Activated CD4-positive, alpha-beta T cell treated with anti-CD3 and anti-CD28 coated beads for 36 hours (primary cell): ENCODE measurements at places on chromosomes 1 and 21. TPM values are rescaled to one million over a fixed set of nuclear protein-coding genes. Genes with fewer than 3 reads are reported as not detected.

Gene C2CD2
- total RNA-seq, result 7.3 TPM

Gene FCGR2B
- total RNA-seq, result not detected

Gene ZNF691
- 10.5 TPM for total RNA-seq

Gene SIPA1L2
- 3.7 TPM for total RNA-seq

- no peak for DNase-seq
These were observed 480.4 kb downstream of the PLPP3 start for GRCh38 chr1:56098946-56099345.

DNA sequence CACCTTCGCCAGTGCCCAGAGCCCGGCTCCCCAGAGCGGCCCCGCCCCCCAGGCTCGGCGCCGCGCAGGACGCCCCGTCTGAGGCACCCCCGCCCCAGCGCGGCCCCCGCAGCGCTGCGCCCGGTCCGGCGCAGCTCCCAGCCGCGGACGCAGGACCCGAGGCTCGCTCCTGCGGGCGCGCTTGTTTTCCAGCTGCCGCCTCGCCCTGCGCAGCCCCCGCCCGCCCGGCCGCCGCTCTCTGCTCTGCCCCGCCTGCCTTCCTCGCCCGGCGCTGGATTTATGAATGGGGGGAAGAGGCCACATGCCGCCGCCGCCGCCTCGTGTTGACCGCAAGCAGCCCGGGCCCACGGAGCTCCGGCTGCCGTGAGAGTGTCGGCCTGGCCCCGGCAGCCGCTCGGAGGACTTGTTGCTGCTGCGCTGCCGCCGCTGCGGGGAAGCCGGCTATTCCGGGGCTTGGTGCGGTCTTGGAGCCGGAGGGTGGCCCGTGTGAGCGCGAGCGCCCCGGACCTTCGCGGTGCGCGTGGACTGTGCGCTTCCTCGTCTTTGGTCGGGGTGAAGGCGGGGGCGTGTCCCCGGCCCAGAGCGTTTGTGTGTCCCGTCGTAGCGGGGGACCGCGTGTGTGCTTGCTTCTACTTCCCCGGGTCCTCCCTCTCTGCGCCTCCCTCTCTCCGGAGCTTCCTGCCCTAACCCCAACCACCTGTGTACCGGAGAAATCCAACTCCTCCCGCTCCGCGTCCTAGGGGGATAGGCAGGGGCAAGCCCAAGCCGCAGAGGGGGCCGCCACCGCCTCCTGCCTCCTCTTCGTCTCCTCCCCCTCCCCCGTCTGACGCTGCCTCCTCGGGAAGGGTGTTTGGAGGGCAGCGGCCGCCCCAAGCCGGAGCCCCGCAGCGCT lies 736 bp downstream of the KCNC4 start:
- peak; percentile 69 for DNase-seq

GRCh38 chr1:185984113-185984836 lies 250.1 kb downstream of the HMCN1 start:
- DNase-seq, result no peak

DNA sequence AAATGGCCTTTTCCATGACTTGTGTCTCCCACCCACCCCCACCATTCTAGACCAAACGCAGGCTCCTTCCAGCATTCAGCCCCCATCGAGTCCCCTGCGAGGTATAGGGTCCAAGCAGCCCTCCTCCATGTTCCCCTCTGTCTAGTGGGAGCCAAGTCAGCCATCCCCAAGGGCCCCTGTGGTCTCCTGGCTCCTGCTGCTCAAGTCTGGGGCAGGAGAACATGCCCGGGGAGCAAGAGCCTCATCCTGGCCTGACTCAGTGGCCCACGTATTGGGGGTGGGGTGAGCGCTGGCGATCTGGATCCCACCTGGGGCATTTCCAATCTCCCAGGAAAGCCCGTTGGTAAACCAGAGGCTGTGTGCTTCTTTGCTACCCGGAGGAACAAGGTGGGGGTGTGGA lies 4.1 kb upstream of the PRDM16 start:
- DNase-seq, result no peak

DNA sequence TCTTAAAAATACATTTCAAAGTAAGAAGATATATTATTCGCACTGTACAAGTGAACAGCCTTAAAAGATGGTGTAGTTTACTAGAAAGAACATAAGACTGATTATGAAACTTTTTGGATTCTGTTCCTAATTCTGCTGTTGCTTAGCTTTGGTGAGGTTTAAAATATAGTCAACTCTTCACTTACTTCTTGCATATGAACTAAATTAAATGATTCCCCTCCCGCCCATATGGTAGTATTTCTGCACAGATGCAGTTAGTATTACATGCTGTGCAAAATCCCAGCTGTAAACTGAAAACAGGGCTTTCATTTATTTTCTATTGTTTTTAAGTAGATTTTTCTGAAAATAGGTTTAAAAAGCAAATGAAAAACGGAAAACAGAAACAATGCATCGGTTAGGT lies 345.4 kb upstream of the NCAM2 start:
- no peak for DNase-seq

DNA sequence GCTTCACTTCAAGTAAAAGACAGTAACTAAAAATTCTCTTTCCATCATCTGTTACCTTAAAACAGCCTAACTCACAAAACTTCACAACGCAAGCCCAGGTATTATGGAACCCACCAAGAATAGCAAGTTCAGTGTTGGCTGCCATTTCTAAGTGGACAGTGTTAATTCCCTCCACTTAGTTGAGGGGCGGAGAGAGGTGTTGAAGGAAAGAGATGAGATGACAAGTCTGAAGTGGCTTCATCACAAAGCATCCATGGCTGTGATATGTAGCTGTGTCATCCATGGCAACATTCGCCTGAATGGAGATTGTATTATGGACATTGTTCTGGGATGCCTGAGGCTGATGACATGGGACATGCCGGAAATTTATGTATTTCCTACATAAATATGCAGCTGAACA lies 101.8 kb downstream of the SIM2 start:
- no peak for DNase-seq

DNA sequence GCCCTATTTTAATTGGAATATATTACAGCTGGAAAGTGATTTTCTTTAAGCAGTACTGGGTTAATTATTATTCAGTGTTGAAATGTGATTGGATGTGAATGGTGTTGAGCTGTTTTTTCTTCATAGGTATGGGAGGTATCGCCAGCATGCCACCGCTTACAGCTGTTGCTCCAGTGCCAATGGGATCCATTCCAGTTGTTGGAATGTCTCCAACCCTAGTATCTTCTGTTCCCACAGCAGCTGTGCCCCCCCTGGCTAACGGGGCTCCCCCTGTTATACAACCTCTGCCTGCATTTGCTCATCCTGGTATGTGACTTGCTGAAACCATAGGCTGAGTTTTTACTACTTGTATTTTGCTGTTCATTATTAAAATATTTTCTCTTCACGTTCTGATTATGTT lies 107.7 kb downstream of the ITSN1 start:
- DNase-seq, result no peak

GRCh38 chr1:48082271-48082962 lies 85.2 kb upstream of the TRABD2B start:
- no peak for DNase-seq

- DNase-seq, result no peak
These were observed 252.9 kb downstream of the KCNT2 start for GRCh38 chr1:196355206-196355786.
